ENCODE measurements at places on chromosomes 1 and 21.

DNA sequence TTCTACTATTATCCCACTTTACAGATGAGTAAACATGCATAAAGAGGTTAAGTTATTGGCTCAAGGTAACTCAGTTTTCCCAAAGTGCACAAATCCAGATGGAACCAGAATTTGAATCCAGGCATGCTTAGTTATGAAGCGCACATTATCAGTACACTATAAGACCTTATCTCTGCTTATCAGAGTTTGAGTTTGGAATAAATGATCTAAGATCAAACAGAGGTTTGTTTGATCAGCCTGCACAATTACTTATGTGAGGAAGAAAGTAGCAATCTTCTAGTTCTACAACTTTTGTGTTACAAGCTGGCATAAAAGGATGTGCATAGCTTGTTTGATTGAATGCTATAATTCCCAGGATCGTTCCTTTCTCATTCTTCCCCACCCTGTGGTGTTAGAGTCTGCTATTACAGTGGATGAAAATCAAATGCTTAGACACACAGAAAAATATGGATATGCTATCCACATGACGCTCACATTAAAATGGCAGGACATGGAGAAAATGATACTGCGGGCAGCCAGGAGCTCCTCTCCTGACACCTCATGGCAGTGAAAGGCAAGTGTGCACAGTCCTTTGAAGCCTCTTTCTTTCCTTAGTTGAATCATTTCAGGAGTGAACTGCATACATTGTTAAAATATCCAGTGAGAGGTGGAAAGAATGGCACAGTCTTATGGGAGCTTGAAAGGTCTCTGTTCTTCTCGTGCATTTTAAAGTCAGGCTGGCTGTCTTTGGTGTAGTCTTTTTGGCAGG, 23.9 kb upstream of the PBX1 start:
- no peak for DNase-seq

DNA sequence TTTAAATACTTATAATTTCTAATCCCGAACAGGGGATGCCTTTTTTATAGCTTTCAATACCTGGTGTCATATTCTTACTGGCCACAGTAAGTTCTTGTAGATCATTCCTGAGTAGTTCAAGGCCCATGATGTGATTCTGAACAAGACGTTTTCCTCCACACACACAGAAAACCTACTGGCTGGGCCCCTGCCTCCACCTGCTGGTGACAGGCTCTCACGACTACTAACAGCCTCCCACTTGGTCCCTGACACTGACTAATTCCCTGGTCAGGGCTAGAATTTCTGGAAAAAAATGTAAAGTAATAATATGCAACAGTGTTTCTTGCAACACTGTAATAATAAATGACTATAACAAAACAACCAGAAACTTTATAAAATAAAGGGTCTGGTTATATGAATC, 50.4 kb upstream of the RIPK4 start:
- peak; percentile 31 for DNase-seq

GRCh38 chr1:205714190-205714905, 34.0 kb upstream of the SLC45A3 start:
- DNase-seq: peak; percentile 14

- DNase-seq: no peak
These were observed 19.7 kb upstream of the EPS8L3 start for GRCh38 chr1:109783436-109783835.

- DNase-seq: no peak
These were observed 5.6 kb downstream of the LYPLAL1 start for GRCh38 chr1:219179293-219179692.

DNA sequence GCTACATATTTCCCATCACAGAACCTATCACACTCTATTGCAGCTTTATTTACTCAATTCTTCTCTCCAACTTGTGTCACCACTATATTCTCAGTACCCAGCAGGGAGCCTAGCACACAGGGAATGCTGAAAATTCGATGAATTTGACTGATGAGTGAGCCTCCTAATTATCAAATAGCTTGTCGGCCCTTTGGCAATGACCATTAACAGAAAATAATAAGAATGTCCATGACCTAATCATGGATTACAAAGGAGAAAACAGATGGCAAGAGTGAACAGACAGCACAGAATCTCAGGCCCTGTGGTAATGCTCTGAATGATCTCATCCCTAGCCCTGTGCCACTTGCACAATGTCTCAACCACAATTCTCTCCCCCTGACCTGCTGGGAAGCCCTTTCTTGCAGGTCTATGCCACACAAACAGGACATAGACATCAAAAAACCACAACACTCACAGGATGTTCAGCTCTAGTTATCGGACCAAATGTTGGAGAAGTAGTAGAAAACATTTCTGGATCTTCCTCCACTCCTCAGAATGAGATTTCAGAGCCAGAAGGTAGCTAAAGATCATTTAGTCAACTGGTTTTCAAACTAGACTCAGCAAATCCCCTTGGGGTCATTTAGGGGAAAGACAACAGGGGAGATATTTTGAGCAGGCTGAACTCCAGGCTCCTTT, 68.4 kb downstream of the LUZP1 start:
- DNase-seq: peak; percentile 64

Data from AG09319 (cell line).